ENCODE measurements at places on chromosomes 6 and 20.

DNA sequence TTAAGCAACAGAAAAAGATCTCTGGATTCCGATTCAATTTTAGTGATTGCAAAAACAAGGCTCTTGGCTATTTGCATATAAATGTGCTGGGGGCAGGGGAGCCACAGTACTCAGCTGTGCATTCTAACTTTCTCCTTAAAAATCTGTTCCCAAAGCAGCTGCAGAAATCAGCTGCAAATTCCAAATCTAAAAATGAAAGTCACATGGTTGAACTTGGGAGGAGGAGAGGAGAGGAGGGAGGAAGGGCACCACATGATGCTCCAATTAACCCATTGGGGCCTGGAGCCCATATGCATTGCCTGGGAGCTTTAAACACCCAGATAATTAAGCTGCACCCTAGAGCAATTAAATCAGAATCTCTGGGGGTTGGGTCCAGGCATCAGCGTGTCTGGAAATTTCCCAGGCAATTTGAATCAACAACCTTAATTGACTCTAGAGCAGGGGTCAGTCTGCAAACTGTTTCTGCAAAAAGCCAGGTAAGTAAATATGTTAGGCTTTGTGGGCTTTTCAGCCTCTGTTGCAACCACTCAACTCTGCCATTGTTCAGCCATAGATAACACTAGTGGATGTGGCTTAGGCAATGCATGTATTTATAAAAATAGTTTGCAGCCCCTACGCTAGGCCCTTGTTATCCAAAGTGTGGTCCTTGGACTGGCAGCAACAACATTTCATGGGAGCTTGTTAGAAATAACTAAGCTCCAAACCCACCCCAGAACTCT, 508.1 kb downstream of the KIF16B start:
- no peak for DNase-seq

GRCh38 chr6:84027340-84028181, 6.0 kb upstream of the MRAP2 start:
- DNase-seq = no peak

GRCh38 chr6:15387118-15387517, 141.2 kb downstream of the JARID2 start:
- DNase-seq = no peak

- no peak for DNase-seq
Measured at GRCh38 chr20:62031462-62032092, 34.1 kb downstream of the TAF4 start.

- DNase-seq = no peak
Measured at GRCh38 chr6:116221911-116222310, 32.0 kb downstream of the TSPYL4 start.

- no peak for DNase-seq
Measured at GRCh38 chr20:62739581-62740285, 31.1 kb downstream of the NTSR1 start.

GRCh38 chr6:39416728-39417127, 94.2 kb upstream of the KCNK16 start:
- no peak for DNase-seq

DNA sequence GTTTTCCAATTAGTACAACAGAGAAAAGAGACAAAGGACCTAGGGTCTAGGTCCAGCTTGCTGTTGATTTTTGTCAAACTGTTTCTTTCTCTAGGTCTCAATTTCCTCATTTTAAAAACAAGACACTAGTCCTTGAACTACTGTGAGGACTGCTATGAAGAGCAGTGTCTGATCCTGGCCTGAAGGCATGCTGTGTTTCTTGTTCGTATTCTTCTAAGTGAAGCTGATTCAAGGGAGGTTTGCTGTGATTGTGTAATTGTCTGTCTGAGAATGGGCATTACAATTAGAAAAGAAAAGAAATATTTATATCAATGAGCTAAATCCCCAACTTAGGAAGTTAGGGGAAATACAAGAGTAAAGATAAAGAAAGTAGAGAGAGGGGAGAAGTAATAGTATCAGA, 228.2 kb upstream of the SUPT3H start:
- no peak for DNase-seq

DNA sequence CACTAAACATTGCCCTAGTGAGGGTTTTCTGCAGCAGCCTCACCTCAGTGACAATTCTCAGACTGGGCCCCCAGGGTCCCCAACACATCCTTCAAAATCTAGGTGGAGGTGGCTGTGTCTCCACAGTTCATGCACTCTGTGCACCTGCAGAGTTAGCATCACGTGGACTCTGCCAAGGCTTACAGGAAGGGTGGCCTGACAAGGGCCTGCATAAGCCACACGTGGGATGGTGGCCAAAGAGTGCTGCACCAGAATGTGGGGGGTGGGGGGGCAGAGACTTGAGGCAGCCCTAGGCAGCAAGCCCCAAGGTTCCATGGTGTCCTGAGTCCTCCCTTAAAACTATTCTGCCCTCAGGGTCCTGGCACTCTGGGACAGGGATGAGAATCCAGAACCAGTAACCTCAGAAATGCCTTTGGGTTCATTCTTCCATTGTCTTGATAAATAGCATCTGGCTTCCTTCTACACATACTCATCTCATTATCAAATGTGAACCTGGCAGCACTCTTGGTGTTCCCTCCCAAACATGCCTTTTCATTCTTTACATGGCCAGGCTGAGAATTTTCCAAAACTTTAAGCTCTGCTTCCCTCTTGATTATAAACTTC, 1.6 kb upstream of the SERPINB1 start:
- DNase-seq = no peak

DNA sequence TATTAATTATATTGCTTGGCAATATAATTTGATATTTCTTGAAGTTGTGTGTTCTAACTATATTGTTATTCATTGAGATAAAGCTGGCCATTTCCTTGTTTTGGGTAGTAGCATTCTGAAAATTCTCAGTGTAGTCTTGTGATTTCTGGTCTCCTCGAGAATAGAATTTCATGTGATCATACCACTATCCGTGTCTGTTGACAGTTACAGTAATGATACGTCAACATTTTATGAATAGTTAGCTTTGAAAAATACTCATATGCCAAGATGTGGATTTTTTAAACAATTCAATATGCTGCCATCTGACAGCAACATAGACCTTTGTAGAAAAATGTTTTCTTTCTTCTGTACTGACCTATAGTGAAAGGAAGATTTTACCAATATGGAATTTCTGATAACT, 723.7 kb upstream of the SLC35B3 start:
- DNase-seq = no peak

DNA sequence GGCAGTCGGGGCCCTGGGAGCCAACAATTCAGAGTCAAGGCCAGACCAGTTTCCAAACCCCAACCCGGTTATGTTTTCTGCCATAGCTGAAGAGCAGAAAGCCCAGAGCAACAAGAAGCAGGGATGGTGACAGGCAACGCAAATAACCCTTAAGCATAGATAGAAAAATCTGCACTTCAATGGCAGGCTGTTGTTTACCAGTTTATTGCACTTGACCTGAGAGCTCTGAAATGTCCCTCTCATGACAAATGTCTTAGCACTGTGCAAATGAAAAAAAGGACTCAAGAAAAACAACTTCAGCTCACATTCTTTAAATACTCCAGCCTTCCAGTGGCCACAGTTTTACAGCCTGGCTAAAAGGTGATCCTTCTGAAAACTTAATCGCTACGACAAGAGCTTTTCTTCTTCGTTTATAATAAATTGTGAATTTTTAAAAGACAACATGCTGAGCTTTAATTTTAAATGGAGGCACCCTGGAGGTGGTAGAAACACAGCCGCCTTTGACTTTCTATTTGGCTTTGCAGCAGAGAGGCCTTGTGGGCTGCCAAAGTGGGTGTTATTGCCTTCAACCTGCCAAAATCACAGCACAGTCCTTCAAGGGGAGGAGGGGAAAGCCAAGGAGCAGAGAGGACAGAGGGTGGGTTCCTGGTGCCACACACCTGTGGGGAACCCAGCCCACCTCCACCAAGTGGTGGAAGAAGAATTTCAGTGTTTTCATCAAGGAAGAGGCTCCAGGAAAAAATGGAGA, 289.5 kb upstream of the CDYL start:
- no peak for DNase-seq

- DNase-seq = no peak
Measured at GRCh38 chr20:40265825-40266533, 423.1 kb downstream of the MAFB start.

DNA sequence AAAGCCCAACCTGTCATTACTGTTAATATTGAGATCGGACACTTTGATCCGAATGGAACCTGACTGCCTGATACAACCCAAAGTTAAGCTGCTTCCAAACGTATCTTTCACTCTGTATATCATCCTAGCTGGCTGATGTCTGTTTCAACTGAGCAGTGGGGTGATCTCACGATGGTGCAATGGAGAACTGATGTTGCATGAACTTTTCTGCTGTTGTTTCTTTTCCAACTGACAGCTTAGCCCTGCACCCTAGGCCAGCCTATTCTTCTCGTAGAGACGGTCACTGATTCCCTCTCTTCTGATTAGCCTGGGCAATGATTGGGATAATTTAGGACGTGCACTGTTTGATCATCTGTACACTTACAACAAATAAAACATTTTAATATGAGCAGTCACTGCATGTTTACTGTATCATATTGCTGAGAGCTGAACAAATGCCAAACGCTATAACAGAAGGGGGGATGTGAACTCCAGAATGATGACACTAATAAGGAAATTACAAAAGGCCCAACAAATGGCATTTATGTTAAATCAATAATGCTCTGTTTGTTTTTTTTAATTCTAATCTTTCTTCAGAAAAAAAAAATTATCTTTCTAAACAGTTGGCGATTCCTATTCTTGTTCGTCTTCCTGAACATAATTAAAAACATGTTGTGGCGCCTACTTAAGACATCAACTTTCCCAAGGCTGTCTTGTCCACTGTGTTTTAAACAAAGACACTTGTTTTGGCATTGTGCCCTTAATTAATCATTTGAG, 184.8 kb downstream of the ZNF217 start:
- DNase-seq = no peak

DNA sequence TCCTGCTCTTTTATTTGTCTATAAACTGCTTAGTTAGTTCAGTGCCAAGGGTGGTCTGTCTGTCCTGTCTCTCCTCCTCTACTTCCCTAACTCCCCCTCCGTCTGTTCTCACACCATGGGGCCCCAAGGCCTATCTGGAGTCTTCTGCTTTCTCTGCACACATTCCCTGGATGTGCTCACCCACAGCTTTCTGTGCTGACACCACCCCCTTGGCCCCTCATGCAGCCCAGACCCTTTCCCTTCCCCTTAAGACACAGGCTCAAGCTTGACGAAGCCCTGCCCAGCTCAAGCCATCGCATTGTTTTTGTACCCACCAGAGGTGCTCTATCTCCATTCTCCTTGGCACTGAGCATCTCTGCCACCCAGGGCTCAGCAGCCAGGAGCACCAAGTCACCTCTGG, 78.1 kb upstream of the NNAT start:
- DNase-seq = no peak

- no peak for DNase-seq
Measured at GRCh38 chr6:16163535-16164300, 34.8 kb downstream of the MYLIP start.

GRCh38 chr6:21469213-21469612, 124.3 kb upstream of the SOX4 start:
- DNase-seq = no peak

DNA sequence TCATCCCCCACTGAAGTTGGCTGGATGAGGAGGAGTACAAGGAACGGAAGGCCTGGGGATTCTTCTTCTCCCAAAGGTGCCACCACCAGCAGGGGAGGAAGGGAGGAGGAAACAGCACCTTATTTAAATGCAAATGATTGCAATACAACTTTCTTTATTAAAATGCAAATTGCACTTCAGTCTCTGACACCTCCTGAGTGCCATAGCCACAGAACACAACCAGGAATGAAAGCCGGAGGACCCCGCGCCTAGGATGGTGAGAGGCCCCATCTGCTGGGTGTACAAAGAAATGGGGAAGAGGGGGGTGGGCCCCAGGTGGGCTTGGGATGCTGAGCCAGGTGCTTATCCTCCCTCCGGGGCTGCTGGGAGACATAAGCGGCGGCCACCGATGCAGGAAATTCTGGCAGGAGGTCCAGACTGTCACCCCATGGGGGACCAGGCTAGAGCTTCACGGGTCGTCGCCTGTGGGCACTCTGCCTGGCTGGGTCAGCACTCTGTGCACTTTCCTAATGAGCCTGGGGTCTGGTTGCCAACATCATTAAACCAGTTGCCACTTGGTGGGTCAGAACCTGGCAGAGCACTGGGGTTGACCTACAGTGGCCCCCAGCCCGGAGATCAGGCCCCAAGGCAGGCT, 154.2 kb upstream of the MLN start:
- no peak for DNase-seq

- DNase-seq = no peak
Measured at GRCh38 chr6:113645576-113645970, 211.6 kb upstream of the MARCKS start.

GRCh38 chr6:128569732-128570679, 49.6 kb upstream of the PTPRK start:
- no peak for DNase-seq

- no peak for DNase-seq
Measured at GRCh38 chr20:32524829-32525501, 60.2 kb downstream of the NOL4L start.

DNA sequence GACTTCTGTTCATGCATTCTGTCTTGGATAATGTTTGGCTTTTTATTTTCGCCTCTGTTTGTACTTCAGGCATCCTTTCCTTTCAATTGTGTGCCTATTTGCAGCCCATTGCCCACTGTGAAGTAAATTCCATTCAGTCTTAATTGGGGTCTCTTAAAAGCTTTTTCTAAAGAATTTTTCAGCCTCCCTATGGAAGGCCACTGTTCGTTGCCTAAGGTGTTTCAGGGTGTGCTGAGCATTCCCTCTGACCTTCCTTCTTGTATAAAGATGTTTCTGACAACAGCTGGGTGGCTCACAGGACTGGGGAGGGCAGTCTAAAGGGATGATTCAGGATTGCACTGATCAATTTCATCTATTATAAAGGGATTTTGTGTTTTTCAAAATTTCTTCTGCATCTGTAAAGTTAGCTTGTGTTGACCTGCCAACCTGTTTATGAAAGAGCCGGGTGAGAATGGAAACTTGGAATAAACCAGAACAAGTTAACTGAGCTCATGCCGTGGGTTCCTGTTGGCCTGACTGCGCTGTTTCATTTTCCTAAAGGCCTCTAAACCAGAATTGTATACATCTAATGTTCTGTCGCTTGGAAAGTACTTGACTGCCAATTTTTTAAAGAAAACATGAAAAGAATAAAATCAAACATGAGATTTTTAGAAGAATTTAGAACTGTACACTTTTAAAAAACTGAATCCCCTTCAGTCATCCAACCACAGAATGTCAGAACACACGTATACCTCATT, 14.3 kb downstream of the PHACTR2 start:
- DNase-seq = no peak

- DNase-seq = no peak
Measured at GRCh38 chr6:96156425-96156824, 140.7 kb downstream of the FUT9 start.

DNA sequence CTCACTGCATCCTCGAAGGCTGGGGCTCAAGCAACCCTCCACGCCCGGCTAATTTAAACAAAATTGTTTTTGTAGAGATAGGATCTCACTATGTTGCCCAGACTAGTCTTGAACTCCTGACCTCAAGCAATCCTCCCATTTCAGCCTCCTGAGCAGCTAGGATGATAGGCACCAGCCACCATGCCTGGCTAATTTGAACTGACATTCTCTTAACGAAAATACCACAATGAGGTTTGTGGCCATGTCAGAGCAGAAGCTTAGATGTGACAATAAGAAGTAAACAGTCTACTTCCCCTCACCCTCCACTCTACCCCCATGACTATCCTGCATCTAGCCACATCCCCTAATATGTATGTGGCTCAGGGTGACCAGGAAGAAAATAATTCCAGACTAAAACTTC, 74.8 kb upstream of the PLCB4 start:
- no peak for DNase-seq

Measured in stimulated activated CD4-positive, alpha-beta T cell treated with anti-CD3 and anti-CD28 coated beads, Interleukin-2, amount 100 ng/mL, for 4 hours (primary cell).